Stimulated activated CD8-positive, alpha-beta memory T cell treated with anti-CD3 and anti-CD28 coated beads, Interleukin-7, amount 100 ng/mL, for 24 hours (primary cell): ENCODE measurements at places on chromosomes 1 and 21.

- no peak for DNase-seq
Measured at GRCh38 chr21:34530261-34530660, 18.3 kb upstream of the KCNE1 start.

GRCh38 chr1:6690186-6690585 is 11.4 kb downstream of the DNAJC11 start:
- no peak for DNase-seq

- DNase-seq = no peak
Measured at GRCh38 chr1:70003211-70003908, 202.0 kb downstream of the LRRC40 start.

- no peak for DNase-seq
Measured at GRCh38 chr1:232457595-232457994, 172.3 kb downstream of the SIPA1L2 start.

GRCh38 chr1:224785622-224786021 is 143.9 kb upstream of the DNAH14 start:
- DNase-seq = no peak

- no peak for DNase-seq
Measured at GRCh38 chr21:27171707-27172106, 204.8 kb upstream of the ADAMTS5 start.

DNA sequence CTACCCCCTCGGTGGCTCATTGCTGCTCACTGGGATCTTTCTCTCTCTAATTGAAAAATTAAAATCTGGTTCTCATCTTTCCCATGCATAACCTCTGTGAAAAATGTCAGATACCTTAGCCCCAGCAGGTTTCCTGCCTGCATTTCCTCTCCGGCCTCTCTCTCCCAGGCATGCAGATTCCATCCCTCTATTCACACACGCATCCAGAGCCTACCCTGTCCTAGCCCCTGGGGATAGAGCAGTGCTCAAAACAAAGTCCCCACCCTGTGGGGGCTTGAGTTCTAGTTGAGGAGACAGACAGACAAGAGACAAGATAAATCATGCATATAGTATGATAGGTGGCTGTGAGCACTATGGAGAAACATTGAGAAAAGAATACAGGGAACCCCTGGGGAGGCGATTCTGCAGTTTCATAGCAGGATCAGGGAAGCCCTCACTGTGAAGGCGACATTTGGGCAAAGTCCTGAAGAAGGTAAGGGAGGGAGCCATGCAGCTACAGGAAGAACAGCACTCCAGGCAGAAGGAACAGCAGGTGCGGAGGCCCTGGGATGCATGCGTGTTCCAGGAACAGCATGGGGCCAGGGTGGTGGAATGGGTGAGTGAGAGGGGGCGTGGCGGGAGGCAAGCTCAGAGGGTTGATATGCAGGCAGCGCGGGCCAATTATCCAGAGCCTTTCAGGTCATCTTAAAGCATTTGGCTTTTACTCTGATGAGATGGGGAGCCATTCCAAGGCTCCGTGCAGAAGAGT is 3.5 kb upstream of the BSND start:
- no peak for DNase-seq

DNA sequence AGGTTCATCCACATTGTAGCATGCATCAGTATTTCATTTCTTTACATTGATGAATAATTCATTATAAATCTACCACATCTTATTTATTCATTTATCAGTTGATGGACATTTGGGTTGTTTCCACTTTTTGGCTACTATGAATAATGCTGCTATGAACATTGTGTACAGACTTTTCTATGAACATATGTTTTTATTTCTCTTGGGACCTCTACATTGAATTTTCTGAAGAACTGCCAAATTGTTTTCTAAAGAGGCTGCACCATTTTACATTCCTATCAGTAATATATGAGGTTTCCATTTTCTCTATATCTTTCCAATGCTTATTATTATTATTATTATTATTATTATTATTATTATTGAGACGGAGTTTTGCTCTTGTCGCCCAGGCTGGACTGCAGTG is 81.3 kb upstream of the SELENON start:
- no peak for DNase-seq

- no peak for DNase-seq
Measured at GRCh38 chr1:67555461-67556296, 125.5 kb upstream of the SERBP1 start.

DNA sequence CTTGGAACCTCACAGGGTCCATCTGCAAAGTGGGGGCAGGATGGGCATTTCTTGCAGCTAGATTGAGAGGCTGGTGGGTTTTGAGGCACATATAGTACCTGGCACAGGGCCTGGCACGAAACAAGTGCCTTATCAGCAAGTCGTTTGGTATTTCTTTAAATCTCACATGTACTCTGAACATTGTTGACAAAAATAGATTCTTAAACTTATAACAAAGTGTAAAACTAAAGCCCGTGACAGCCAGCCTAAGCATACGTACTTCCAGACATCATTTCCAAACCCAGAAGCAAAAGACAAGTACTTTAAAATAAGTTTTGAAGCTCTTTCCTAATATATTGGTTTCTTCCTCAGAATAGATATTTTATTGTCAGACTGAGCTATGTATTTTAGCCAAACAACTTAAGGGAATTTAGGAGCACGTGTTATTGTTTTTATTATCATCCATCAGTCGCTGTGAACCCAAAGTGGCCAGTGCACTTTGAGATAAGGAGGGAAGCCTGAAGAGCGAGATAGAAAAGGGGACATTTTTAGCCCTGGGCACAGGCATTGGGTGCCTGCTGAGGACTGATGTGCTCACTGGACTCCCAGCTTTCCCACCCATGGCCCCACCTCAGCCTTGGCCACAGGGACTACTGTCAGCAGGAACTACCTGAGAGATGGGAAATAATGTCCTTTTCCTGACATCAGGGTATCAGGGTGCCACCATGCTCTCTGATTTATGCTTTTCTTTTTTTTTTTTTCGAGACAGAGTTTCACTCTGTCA is 3.0 kb downstream of the FBLIM1 start:
- no peak for DNase-seq

DNA sequence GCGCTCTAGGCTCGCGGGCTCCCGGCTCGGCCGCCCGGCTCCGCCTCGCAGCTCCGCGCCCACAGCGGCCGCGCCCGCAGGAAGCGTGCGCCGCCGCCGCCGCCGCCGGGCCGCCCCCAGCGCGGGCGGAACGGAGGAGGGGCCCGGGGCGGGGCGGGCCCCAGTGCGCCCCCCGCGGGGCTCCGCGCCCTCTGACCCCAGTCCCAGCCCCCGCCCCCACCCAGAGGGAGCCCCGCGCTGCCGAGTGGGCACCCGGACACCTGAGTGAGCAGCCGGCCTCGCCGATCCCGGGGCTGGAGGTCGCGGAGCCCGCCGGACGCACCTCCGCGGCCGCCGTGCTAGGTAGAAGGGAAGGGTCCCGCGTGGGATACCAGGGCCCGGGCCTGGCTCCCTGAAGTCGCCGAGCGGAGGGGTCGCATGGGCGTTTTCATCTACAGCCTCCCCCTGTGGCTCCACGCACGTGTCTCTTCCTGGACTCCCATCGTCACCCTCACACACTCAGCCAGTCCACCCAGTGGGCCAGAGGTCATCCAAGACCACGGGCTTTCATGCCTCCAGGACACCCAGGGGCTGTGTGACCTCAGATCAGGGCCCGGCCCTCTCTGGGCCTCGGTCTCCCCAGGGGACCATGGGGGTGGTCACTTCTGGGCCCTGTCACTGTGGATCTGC is at the start of gene SDC3:
SDC3 (minus strand) TSS at position 63 of the 669 bp plus-strand sequence. CDS start 172 bp downstream, outside the sequence.
- DNase-seq = no peak

DNA sequence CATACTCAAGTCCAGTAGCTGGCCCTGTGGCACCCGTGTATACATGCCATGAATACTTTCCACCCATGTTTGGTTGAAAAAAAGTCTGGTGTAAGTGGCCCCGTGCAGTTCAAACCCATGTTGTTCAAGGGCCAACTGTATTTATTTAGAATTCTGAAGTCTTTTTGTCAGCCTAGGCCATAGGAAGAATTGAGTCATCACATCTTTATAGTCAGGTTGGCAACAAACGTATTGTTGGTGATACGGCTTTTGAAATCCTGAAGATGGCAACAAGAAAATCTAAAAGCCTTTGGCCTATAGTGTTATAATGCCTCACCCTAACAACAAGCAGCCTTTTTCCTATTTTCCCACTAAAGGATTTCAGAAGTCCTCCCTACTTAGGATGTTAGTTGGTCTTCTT is 363.6 kb downstream of the PLPP3 start:
- no peak for DNase-seq

- DNase-seq = no peak
Measured at GRCh38 chr1:164651351-164651951, 92.5 kb downstream of the PBX1 start.
